NCI-H526 (cell line): ENCODE measurements at places on chromosomes 2 and 18.
A peak's percentile ranks its signal among the peaks of the same experiment; 100 is the strongest.

DNA sequence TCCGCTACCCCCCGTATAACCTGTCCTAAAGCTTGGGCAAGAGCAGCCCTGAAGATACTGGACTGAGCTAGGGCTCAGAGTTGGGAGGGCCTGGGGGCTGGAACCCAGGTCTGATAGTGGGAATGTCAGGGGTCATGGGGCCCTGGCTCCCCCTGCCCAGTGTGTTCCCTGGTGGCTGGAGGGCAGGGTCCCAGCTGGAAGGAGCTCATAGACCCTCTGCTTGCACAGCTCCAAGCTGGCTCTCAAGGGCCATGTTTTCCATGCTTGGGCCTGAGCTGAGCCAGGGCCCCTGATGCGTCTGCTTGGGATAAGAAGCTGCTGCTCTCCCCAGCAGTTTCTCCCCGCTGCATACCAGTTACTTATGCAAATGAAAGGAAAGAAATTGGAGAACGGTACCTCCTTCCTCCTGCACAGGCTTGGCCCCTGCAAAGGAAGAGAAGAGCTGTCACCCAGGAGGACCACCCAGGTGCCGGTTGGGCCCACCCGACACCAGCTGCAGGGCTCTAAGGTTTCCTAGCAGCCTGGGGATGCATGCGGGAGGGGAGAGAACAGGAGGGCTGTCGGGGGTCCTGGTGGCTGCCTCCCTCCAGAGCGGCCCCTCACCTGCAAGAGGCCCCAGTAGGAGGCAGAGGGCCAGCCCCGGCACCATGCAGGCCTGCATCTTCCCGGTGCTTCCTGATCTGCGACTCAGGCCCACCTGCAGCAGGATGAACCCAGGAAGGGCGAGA is 628 bp downstream of the OTOS start:
- DNase-seq = no peak

DNA sequence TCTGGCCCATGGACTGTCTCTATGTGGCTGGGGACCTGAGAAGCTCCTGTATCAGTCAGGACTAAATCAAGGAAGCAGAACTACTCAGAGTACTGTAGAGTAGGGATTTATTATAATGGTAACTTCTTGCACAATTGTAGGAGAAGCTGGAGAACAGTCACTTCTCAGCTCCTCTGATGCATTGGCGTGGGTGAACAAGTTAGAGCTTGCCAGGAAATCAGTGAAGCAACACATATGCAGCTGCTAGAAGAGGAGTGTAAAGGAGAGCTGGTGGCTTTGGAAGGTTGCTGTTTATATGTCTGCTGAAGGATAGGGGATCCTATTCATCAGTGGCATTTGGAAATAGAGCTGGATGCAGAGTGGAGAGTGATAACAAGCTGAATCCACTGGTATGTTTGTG is 215.5 kb upstream of the CWC22 start:
- DNase-seq = no peak

- DNase-seq = no peak
These were observed 114.3 kb upstream of the PPP1CB start for GRCh38 chr2:28637066-28638047.

DNA sequence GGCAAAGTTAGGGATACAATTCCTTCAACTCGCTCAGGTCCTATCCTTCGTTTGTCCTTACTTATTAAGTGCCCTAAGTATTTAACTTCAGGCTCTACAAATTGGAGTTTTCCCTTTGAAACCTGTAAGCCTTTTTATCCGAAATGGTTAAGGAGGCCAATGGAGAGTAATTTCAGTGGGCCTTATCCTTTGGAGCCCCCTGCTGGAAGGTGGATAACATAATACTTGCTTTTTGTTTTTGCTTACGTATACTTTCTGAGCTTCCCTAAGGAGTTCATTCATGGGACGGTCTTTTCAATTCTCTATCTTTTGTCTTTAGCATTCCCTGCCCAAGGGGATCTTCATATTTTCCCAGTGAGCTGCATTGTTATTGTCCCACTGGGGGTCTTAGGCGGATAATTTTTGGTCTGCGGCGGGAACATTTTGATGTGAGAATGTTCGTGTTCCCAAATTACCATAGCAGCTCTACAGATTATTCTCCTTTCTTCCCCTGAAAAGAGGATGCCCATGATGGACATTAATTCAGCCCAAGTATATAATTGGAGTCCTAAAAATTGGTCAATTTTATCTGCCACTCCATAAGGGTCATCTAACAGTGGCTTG is 34.4 kb upstream of the TRAPPC8 start:
- peak; percentile 56 for DNase-seq

GRCh38 chr2:119821266-119821665 is 61.5 kb downstream of the PTPN4 start:
- no peak for DNase-seq

- no peak for DNase-seq
These were observed 29.5 kb downstream of the TNP1 start for GRCh38 chr2:216830346-216830745.

DNA sequence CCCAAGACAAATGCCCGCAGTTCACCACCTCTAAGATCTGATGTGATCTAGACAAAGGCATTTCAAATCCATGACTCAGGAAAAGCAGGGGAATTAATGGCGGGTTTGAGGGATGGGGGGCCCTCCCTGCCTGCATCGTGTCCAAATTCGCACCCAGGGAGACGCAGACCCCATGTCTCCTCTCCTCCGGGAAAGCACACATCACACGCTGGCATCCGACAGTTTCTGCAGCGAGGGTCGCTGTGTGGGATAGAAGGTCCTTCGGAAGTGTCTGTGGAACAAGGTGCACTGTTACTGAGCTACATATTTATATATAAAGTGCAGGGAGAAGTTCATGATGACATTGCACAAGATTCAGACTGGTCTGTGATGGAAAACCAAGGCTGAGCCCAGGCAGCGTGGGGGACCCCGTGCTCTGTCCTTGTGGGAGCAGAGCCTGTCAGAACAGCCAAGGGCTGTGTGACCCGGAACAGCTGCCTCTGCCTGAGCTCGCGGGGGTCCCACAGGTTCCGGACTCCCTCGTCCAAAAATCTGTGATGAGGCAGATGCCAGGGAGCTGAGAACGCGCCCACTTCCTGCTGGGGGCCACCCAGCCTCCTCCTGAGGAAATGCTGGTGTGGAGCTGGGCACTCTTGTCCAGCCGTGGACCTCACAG is 82.3 kb upstream of the CTDP1 start:
- DNase-seq = no peak
